ENCODE measurements at places on chromosomes 1 and 21. TPM values are rescaled to one million over a fixed set of nuclear protein-coding genes. Genes with fewer than 3 reads are reported as not detected.

DNA sequence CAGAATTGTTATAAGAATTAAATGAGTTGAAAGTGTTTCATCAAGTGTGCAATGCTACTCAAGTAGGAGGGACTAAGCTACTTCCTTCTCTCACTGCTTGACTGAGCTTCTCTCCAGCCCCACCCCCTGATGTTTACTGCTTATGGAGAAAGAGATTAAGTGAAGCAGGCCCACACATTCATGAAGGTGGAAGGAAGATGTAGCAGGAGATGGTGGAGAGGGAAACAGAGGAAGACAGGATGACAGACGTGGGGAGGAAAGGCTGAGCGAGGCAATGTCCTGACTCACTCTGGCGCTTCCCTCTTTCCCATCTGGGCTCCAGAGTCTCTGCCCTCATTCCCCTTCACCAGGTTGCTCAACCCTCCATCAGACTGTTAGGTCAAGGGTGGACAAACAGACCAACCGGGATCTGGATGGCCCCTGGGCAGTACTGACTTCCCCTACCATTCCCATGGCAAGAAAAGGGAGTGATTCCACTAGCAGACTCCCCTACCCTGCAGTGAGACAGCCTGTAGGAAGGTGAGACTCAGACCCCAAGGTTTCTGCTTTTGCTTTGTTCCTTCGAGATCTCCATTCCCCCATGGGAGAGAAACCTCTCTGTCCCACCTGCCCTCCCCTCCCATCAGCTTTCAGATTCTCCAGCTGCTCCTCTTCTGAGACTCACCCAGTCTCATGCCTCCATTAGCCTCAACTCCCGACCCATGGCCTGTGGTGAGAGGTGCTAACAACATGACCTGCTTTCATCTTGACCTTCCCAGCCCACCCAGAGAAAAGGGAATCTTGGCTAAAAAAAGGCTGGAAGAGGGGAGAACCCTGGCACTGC is 3.1 kb upstream of the ARHGEF2 start:
- DNase-seq: no peak

DNA sequence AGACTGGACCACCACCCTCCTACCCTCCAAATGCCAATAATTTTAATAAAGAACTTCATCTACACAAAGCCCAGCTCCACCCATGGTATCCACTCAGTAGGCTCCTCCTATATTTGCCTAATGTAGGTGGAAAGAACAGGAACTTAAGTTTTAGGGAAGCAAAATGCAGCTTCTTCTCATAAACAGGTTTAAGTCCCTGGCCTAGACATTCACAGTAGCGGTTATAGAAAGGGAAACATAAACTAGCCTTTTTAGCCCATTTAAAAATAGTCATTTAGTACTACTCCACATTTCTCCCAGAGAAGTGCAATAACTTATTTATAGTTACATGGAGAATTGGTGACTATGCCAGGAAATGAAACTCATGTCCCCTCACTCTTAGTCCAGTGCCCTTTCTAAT is 56.6 kb upstream of the CPLANE2 start:
- DNase-seq: no peak

- no peak for DNase-seq
These were observed 12.0 kb upstream of the RHBG start for GRCh38 chr1:156356875-156357534.

Gene NMNAT2
- total RNA-seq: 1.1 TPM

Gene CACNA1S
- not detected for total RNA-seq

- DNase-seq: no peak
These were observed 733 bp downstream of the TMEM35B start for GRCh38 chr1:34984435-34984792.

- DNase-seq: no peak
These were observed 35.7 kb downstream of the ATP2B4 start for GRCh38 chr1:203662360-203662759.

Gene NAV1
- 255 TPM for total RNA-seq
